ENCODE measurements at places on chromosomes 1 and 21. TPM values are rescaled to one million over a fixed set of nuclear protein-coding genes. Genes with fewer than 3 reads are reported as not detected.
A peak's percentile ranks its signal among the peaks of the same experiment; 100 is the strongest.

Gene C1orf21
- total RNA-seq: 8.8 TPM

GRCh38 chr21:41398831-41399230 lies 27.2 kb upstream of the MX1 start:
- no peaks in the 10 kb centered on the region for H3K4me1 ChIP-seq
- no peaks in the 10 kb centered on the region for H3K27me3 ChIP-seq
- no peak overlapping the region for H3K27ac ChIP-seq
- no peak for DNase-seq
- H3K36me3 ChIP-seq: no peaks in the 10 kb centered on the region

DNA sequence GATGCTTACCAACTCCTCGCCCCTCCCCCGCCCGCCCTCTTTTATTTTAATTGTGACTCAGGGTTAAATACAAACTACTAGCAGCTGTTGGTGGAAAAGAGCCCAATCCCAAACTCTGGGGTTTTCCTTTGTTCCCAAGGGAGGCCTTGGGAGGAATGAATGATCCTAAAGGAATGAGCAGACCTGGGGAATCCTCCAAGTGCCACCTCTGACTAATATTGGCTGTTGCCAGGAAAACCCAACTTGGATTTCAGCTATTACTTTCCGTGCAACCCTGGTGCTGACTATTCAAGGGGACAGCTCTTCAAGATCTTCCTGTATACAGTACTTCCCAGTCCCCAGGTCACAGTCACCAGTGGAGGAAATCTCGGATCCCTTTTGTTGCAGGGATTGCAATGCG lies 1.3 kb upstream of the S100A10 start:
- no peak overlapping the region for H3K27ac ChIP-seq
- peaks cover 17% of the 10 kb centered on the region for H3K4me1 ChIP-seq
- H3K36me3 ChIP-seq: peaks cover 6% of the 10 kb centered on the region
- H3K27me3 ChIP-seq: peaks cover 15% of the 10 kb centered on the region

Gene OR2T11
- not detected for total RNA-seq

DNA sequence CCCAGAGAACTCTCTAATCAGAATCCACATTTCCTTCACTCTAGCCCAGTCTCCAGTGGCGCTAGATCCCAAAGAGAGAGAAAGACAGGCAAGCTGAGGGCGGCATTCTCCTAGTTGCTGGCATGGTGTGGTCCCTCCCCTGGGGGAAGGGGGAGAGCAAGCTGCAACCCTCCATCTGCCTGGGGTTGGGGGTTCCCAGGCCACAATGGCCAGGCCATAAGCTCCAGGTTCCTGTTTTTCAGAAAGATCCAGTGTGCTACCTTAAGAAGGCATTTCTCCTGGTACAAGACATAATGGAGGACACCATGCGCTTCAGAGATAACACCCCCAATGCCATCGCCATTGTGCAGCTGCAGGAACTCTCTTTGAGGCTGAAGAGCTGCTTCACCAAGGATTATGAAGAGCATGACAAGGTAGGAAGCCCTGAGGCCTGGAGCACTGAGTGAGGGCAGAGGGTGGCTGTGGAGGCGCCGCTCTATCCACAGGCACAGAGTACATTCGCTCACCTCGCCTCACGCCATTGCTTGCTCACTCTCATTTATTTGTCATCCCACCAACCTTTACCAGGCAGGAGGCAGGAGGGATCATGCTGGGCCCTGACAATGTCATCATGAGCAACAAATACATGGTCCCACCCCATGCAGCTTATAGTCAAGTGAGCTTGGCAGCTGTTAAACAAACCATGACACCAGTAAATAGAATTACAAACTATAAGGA lies 6.6 kb downstream of the CSF1 start:
- no peak overlapping the region for H3K27ac ChIP-seq
- no peaks in the 10 kb centered on the region for H3K4me1 ChIP-seq
- H3K4me3 ChIP-seq: no peak overlapping the region
- H3K36me3 ChIP-seq: no peaks in the 10 kb centered on the region
- peaks cover 7% of the 10 kb centered on the region for H3K27me3 ChIP-seq

Gene CFHR4
- not detected for total RNA-seq

Gene FNDC5
- 6.0 TPM for total RNA-seq

Gene IVL
- not detected for total RNA-seq

DNA sequence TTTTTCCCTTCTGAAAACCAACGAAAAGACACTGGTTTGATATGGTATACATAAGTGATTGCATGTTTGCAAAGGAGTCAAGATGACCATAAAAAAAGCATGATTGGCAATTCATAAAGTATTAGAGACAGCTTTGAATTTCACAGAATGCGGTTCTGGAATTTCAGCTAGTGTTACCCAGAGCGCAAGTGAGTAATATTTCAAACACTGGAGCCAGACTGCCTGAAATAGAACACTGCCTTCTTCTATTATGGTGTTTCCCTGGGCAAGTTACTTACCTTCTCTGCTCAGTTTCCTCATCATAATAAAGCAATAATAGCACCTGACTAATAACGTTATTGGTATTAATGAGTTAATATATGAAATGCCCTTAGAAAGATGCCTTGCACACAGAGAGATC lies 54.7 kb downstream of the NEGR1 start:
- no peaks in the 10 kb centered on the region for H3K36me3 ChIP-seq
- no peak for DNase-seq
- no peaks in the 10 kb centered on the region for H3K4me1 ChIP-seq
- no peak overlapping the region for H3K27ac ChIP-seq
- no peaks in the 10 kb centered on the region for H3K27me3 ChIP-seq
- no peak overlapping the region for H3K4me3 ChIP-seq

- H3K4me1 ChIP-seq: no peaks in the 10 kb centered on the region
- H3K4me3 ChIP-seq: no peak overlapping the region
- H3K36me3 ChIP-seq: no peaks in the 10 kb centered on the region
- H3K27ac ChIP-seq: no peak overlapping the region
Measured at GRCh38 chr1:116772648-116773045, 18.4 kb downstream of the CD2 start.

GRCh38 chr1:175935166-175935565 lies 191.8 kb upstream of the TNR start:
- no peak overlapping the region for H3K27ac ChIP-seq
- peaks cover 8% of the 10 kb centered on the region for H3K4me1 ChIP-seq
- peaks cover 23% of the 10 kb centered on the region for H3K36me3 ChIP-seq

Gene USH2A
- 0.16 TPM for total RNA-seq

Gene FALEC
- total RNA-seq: not detected

Gene RAB42
- 2.9 TPM for total RNA-seq

DNA sequence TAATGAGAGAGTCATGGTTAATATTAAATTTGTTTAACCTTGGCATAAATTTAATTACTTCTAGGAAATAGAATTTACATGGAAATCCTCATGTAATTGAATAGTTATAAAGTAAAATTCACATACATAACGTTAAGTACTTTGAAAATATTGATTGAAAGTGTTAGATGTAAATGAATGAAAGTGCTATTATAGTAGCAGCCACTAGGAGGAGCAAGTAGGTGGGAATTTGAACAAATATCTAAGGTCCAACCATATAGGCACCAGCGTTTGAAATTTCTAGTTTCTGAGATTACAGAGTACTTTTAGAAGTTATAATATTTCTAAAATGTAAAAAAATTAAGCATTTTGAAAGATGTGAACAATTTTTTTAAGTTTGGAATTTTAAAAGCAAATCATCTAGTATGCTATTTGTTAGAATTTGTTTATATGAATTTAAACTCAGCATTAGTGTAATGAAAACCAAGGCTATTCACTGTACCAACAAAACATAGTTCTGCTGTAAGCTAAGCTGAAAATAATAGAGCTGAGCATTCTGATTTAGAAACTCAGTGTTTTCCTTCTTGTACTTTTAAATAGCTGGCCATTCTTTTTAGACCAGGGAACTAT lies 3.3 kb downstream of the B3GALT2 start:
- peaks cover 3% of the 10 kb centered on the region for H3K4me1 ChIP-seq
- no peaks in the 10 kb centered on the region for H3K36me3 ChIP-seq
- H3K4me3 ChIP-seq: no peak overlapping the region
- H3K27me3 ChIP-seq: no peaks in the 10 kb centered on the region
- H3K27ac ChIP-seq: no peak overlapping the region

GRCh38 chr1:41558761-41559171 lies 74.3 kb upstream of the EDN2 start:
- H3K27ac ChIP-seq: no peak overlapping the region
- no peaks in the 10 kb centered on the region for H3K36me3 ChIP-seq
- H3K27me3 ChIP-seq: no peaks in the 10 kb centered on the region
- no peaks in the 10 kb centered on the region for H3K4me1 ChIP-seq

DNA sequence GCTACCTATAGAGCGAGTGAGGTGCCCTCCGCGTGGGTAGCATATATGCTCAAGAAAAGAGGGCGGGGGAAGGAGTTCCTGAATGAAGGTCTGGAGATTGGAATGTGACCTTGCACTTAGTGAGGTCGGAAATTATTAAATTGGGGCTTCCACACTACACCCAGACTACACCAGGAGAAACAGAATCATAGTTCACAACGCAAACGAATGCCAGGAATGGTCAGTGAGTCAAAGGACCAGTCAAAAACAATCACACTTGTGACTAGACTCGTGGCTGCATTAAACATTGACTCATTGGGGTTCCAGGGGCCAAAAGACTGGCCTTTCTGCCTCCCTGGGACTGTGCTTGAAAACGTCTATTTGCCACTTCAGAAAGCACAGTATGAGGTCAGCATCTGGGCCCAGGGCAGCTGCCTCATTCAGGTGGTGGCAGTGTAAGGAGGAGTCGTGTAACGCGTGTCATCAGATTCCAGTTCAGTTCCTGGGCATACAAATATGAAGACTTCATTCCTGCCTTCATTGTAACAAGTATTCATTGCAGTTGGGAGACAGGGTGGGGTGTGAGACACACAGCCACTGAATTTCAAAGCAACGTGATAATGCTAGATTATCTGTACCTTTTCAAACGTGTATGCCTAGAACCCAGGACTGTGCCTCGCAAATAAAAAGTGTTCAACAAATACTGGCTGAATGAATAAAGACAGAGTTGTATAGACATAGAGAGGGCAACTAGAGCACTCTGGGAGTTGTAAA lies at the start of gene YOD1:
YOD1 (minus strand) TSS at position 18 of the 753 bp plus-strand sequence. CDS start 178 bp downstream, outside the sequence.
- peaks cover 6% of the 10 kb centered on the region for H3K4me1 ChIP-seq
- no peak for DNase-seq
- peak within 1 kb of the TSS; percentile 97 for H3K4me3 ChIP-seq

Gene FMOD
- 3.9 TPM for total RNA-seq

All from endodermal cell (in vitro differentiated cells).